ENCODE measurements at places on chromosomes 5 and 9. TPM values are rescaled to one million over a fixed set of nuclear protein-coding genes. Genes with fewer than 3 reads are reported as not detected.

DNA sequence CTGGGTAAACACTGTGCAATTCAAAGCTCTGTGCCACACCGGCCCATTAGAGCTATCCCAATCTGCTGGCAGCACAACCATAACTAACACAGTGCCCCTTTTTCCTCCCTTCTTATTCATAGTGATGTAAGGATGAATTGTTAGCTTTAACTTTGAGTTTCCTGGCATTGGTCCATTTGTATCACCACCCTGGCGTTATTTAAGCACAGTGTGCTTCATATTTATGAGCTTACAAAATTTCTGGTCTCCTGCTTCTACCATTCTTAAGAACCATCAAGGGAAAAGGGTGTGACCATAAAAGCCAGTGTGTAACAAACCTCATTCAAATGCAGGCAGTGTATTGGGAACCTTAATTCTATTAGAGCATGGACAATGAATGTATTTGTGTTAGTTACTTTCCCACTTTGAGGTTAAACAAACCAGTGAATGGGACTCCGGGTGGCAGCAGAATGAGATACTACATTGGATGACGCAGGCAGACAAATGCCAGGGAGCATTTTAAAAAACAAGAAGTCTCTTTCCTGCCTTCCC, 222.6 kb downstream of the TMEM161B start:
- DNase-seq: no peak

DNA sequence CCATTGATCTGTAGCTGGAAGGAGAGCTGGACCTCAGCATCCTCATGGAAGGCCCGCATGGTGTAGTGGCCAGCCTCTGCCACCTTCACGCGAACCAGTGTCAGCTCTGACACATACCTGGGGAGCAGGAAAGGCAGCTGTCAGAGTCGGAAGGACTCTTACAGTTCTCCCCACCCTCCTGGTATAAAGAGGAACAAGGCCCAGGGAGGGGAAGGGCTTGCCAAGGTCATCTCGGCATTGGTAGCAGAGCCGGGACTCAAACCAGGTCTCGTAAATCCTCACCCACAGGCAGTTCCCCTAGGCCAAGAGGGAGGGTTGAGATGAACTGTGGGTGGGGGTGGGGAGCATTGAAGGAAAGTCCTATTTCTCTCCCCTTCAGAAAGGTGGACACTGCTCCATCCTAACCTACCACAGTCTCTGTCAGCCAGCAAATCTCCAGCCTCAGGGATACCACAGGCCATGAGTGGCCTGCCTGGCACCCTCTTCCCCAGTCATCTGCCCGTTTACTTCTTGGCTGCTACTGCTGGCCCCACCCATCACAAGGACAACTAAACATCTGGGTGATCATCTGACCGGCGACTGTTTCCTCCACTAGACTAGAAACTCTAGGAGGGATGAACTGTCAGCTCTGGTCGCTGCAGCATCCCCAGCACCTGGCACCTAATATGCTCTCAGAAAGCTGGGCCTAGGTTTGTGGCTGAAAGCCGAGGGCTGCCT, 23.5 kb downstream of the PDGFRB start:
- no peak for DNase-seq

GRCh38 chr5:1864896-1865440, 17.8 kb downstream of the IRX4 start:
- no peak for DNase-seq

- DNase-seq: no peak
Measured at GRCh38 chr9:4798281-4799032, 5.7 kb downstream of the RCL1 start.

GRCh38 chr9:137305060-137305797, 3.2 kb upstream of the NRARP start:
- DNase-seq: no peak

DNA sequence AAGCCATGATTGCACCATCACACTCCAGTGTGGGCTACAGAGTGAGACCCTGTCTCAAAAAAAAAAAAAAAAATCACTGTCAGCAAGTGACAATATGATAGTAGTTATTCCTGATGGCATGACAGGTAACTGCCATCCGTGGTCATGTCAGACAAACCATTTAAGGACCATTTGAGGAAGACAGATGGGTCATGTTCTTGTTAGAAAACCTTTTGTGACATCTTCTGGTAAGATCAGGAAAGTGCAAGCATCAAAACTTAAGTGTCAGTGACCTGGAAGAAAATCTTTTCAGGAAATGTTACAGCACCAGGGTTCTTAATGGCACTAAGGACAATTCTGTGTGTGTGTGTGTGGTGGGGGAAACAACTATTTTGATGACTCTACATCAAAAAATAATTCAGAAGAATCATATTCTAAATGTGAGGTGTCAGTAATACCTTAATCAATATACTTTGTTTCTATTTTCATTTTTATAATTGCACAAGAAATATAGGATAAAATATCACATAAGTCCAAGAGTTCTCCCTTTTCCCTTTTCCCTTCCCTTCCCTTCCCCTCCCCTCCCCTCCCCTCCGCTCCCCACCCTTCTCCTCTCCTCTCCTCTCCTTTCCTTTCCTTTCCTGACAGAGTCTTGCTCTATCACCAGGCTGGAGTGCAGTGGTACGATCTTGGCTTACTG, 17.8 kb downstream of the SLC38A9 start:
- DNase-seq: no peak

- no peak for DNase-seq
Measured at GRCh38 chr9:132327537-132327936, 27.2 kb downstream of the SETX start.

DNA sequence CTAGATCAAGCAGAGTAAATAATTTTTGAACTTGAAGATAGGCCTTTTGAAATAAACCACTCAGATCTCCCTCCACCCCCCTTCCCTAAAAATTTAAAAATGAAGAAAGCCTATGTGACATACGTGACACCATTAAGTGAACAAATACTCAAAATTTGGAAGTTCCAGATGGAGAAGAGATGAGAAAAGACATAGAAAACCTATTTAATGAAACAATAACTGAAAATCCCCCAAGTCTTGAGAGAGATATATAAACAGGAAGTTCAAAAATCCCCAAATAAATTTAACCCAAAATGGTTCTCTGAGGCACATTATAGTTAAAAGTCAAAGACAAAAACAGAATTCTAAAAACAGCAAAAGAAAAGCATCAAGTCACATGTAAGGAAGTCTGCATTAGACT, 428.6 kb downstream of the PSAT1 start:
- DNase-seq: no peak

DNA sequence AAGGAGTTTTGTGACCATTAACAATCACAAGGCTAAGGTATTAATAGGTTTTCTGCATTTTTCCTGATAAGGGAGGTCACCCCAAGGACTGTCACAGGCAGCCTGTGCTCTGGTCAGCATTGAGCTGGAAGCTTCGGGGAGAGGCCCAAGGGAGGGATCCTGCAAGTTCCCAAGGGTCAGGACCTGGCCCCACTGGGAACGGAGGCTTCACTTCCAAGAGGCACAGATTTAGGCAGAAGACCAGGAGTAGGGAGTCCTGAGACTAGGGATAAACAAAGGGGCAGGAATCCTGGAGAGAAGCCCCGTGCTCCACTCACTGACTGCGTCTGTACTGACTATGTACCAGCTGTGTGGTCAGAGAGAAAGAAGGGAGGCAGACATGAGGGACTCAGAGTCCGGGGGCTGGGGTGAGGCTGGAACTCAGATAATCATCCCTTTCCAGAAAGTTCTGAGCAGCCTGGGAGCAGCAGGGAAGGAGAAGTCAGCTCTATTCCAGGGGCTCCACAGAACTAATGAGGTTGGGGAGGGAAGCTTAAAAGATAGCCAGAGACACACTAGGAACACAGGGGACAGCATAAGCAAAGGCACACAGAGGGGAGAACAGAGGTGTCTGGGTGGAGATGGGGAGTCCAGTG, 37.8 kb downstream of the B4GALT1 start:
- no peak for DNase-seq

- DNase-seq: no peak
Measured at GRCh38 chr9:110602281-110602680, 22.7 kb upstream of the SVEP1 start.

DNA sequence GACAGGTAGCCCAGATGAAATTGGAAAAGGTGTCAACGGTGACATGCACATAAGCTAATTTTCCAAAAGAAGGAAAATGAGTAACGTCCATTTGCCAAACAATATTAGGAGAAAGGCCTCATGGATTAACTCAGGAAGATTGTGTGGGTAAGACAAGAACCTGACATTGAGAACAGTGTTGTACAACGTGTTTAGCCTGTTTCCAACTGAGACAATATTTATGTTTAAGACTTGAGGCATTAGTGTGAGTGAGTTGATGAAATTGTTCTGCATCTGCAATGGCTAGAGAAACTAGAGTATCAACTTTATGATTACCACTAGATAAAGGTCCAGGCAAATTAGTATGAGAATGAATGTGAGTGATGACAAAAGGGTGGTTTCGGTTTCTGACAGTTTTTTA, 191.3 kb upstream of the RAI14 start:
- no peak for DNase-seq

GRCh38 chr9:83956436-83957247, 23.4 kb downstream of the HNRNPK start:
- peak; percentile 56 for DNase-seq

DNA sequence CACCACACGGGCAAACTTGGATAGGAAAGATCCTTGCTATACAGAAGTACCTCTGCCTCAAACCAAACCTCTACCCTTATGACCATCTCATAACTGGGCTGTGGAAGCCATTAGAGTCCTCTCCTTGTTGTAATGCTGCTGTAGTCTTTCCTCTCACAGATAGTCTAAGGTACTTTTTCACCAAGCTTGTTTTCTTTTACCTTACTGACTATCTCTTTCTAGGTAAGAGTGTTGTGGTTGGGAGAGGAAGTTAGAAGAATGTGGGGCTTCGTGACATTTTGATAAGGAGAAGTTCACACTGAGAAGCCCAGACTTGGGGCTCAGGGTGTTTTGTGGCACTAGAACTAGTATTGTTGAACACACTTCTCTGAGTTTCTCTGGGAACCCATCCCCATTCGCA, 8.9 kb downstream of the CFAP95 start:
- DNase-seq: no peak

- peak; percentile 71 for DNase-seq
Measured at GRCh38 chr5:134525683-134526482, 413 bp downstream of the JADE2 start.

DNA sequence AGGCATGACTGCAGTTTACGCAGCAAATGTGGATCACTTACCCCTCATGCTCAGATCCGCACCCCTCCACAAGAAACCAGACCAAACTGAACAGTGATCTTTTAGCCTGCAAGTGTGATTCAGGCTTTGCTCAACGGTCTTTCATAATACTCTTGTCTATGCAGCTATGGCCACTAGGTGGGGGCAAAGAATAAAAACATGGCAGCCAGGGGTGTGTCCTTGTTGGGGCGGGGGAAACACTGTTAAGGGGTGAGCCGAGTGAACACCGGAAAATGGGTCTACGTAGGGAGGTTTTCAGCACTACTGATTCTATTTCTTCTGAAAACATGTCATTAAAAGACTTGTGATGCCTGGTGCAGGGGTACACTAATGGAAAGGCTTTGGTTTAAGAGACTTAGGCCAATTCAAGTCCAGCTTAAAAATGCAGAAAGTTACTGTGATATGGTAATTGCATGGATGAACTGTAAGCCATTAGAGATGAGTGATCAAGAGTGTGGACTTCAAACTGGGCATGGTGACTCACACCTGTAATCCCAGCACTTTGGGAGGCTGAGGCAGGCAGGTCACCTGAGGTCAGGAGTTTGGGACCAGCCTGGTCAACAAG, 49.9 kb upstream of the GPR151 start:
- DNase-seq: peak; percentile 69

DNA sequence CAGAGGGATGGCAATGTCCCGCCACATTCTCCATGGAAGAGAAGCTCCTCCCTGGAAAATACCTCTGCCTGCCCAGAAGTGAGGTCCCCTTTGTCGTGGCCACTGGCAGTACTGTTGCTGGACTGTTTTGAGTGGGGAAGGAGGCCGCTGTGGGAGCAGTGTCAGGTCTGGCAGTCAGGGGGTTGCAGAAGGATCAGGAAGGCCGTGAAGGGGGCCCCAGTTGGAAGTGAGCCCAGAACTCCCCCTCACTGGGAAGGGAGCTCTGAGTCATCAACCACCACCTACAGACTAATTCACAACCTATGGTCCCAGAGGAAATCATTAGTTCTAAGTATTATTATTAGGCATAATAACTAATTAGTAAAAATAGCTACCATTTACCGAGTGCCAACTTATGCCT, 200.4 kb downstream of the TTLL11 start:
- DNase-seq: no peak

DNA sequence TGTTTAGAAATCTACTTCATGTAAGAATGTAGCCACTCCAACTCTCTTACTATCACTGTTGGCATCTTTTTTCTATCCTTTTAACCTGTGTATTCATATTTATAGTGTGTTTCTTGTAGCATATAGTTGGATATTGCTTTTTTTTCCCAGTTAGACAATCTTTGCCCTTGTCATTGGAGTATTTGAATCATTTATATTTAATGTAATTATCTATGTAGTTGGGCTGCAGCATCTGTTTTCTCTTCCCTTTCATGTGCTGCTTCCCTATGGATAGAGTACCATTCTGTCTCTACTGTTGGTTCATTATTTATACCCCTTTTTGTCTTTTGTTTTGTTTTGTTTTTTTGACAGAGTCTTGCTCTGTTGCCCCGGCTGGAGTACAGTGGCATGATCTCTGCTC, 45.2 kb upstream of the PPP2CA start:
- DNase-seq: no peak

- no peak for DNase-seq
Measured at GRCh38 chr5:157308836-157309465, 43.0 kb downstream of the CYFIP2 start.

GRCh38 chr5:3597167-3598007, 1.8 kb downstream of the IRX1 start:
- DNase-seq: no peak

GRCh38 chr9:82512728-82513127, 524.2 kb downstream of the SPATA31D1 start:
- no peak for DNase-seq

GRCh38 chr5:43016217-43016779, 23.8 kb downstream of the ANXA2R start:
- DNase-seq: no peak

DNA sequence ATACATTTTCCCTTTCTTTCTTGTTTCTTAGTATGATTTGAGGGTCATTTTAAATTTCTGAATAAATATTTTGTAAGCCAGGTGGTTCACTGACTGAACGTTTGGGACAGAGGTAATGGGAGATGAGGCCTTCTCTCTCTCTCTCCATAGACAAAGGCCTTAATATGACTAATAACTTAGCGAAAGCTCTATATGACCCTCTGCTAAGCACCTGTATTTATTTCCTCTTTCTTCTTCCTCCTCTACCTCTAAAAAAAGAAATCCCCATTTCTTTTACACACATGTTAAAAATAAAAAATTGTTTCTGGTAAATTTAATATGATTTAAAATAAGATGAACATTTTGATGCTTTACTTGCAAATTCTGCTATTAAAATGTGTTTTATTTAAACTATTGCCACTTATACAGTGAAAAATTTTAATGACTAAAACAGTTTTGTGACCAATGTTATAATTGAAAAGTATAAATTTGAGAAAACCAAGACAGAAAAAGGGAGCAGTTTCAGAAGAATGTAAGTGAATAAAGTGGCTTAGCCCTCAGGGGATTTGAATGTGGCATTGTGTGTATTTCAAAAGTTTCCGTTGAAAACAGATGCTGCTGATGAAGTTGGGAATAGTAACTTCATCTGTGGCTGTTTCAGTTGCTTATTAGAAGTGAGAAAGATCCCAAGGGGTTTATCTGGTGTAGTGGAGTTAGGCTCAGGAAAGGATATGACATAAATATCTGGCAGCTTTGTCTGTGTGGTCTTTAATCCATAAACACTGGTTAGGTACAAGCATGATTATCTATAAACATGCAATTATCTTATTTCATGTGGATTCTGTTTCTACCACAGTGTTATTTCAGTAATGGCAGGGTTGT, 128.6 kb upstream of the GRHPR start:
- no peak for DNase-seq

Gene ADAMTS2
- not detected for total RNA-seq

Gene NRG2
- total RNA-seq: 3.1 TPM

Gene GDA
- total RNA-seq: 24.3 TPM

Gene ANKRD31
- 1.5 TPM for total RNA-seq

Gene PHPT1
- total RNA-seq: 44.1 TPM
